ENCODE measurements at places on chromosomes 1 and 21.

GRCh38 chr1:186967656-186968394, 139.1 kb downstream of the PLA2G4A start:
- DNase-seq = no peak

GRCh38 chr1:112320058-112320457, 76.0 kb upstream of the CTTNBP2NL start:
- no peak for DNase-seq

DNA sequence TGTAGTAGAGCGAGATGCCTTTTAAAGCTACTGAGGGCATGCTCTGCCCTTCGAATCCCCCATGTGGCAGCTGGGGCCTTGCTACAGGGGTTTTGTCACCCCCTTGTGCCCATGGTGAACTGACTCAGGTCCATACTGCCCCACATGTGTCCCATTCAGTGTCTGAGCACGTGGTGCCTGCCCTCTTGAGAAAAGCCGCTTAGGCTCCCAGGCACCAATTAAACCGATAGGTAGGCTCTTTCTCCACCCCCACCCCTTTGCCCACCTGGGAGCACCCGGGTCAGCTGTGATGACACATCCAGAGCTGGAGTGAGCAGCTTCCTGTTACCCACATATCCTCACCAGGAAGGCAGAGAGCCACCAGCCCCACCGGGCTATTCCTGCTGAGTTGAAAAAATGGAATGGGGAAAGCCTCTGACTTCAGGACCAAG, 30.5 kb downstream of the TMCC2 start:
- no peak for DNase-seq

DNA sequence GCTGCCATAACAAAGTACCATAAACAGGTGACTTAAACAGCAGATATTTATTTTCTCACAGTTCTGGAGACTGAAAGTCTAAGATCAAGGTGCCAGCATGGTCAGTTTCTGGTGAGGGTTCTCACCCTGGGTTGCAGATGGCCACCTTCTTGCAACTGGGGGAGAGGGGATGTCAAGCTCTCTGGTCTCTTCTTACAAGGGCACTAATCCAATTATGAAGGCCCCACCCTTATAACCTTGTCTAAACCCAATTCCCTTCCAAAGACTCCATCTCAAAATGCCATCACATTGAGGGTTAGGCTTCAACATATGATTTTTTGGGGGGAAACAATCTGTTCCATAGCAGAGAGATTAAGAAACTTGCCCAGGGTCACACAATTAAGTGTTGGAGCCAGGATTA, 24.8 kb upstream of the ANGPTL3 start:
- DNase-seq = no peak

GRCh38 chr1:113681596-113682337, 77.5 kb downstream of the PHTF1 start:
- no peak for DNase-seq

- no peak for DNase-seq
Measured at GRCh38 chr1:233627823-233628222, 13.9 kb downstream of the KCNK1 start.

- DNase-seq = no peak
Measured at GRCh38 chr1:218371927-218372672, 27.0 kb downstream of the TGFB2 start.

DNA sequence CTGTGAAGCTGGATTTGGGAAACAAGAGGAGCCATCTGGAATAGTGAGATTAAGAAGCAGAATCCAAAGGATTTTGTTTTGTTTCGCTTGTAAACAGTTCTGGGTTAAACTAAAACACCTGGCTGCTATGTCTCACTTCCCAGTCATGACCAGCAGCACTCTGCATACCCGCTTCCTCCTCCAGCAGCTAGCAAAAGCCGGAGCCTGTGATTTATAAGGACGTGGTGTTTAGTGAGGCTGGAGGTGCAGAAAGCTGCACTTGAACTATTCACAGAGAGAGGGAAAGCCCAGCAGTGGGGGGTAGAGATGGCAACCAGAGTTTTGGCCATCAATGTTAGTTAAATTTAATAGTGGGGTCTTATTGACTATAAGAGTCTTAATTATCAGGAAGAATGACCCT, 240.2 kb downstream of the AJAP1 start:
- DNase-seq = no peak

- no peak for DNase-seq
Measured at GRCh38 chr1:1005774-1006304, 5.9 kb upstream of the HES4 start.

DNA sequence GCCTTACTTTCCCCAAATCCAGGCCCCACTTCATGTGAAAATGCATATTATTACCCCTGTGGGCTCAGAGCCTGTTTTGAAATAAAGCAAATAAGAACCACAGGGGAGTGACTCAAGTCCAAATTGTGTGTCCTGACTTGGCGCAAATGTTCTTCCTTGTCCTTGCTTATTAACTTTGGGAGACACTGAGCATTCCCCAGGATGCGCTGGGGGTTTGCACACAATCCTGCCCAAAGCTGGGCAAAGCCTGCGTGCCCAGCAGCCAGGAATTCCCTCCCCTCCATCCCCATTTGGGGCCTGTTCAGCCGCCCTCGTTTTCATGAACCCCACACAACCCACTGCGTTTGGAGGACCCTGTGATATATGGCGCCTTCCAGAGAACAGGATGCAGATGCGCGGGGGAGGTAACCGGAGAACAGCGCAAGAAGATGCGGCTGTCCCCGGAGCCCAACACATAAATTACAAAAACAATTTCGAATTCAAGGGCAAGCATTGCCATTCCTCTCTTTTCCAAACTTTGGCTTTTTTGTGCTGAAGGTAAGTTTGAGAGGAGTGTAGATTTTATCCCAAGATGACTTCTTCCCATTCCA, 42.4 kb upstream of the CLDN14 start:
- no peak for DNase-seq

DNA sequence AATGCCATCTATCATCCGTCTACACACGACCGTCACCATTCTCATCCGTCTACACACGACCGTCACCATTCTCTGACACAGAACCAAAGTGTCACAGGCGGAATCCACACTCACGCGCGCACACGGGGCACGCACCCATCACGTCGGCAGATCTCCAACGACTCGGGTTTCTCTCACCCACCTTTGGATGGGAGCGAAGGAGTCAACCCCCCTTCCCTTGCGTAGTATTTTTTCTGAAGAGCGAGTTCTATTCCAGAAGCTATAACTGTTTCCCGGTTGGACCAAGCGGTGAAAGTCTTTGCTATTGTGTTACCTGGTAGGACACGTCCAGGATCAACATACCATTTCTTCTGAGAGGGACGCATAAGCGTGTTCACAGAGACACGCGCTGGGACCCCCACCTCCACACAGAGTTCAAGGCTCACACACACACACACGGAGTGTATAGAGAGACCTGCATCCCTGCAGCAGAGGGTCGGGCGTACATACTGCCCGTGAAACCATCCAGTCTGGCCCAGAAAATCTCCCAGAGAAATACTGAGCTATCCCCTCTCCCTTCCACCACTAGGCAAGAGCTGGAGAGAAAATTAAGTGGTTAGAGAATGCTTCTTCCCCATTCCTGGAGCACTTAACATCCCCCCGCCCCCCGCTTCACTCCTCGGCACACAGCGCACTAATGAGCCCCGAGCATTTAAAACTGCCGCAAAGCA, 741 bp downstream of the DUSP10 start:
- DNase-seq = peak; percentile 59

GRCh38 chr1:41837691-41838090, 81.0 kb downstream of the HIVEP3 start:
- DNase-seq = no peak

GRCh38 chr1:162264108-162264507, 112.5 kb downstream of the SPATA46 start:
- DNase-seq = no peak

GRCh38 chr1:198575798-198576641, 35.5 kb upstream of the ATP6V1G3 start:
- peak; percentile 77 for DNase-seq

GRCh38 chr1:34621916-34622315, 132.9 kb upstream of the GJB5 start:
- no peak for DNase-seq

- no peak for DNase-seq
Measured at GRCh38 chr1:164780863-164781262, 221.9 kb downstream of the PBX1 start.

DNA sequence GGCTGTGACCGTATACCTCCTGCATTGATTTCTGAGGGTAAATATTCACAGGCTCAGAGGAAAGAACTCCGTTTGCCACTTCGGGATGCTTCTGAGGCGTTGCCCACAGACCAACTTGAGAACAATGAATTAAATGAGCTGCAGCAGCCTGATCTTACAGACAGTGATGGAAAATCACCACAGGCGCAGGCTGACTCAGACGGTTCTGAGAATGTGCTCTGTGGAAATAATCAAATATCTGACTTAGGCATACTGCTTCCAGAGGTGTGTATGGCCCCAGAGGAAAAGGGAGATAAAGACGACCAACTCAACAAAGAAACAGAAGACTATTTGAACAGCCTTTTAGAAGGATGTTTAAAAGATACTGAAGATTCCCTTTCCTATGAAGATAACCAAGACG, 76.7 kb upstream of the SCCPDH start:
- no peak for DNase-seq

GRCh38 chr1:43305461-43305860, 4.7 kb downstream of the TIE1 start:
- no peak for DNase-seq

GRCh38 chr1:10910681-10911489, 101.6 kb upstream of the TARDBP start:
- DNase-seq = no peak

DNA sequence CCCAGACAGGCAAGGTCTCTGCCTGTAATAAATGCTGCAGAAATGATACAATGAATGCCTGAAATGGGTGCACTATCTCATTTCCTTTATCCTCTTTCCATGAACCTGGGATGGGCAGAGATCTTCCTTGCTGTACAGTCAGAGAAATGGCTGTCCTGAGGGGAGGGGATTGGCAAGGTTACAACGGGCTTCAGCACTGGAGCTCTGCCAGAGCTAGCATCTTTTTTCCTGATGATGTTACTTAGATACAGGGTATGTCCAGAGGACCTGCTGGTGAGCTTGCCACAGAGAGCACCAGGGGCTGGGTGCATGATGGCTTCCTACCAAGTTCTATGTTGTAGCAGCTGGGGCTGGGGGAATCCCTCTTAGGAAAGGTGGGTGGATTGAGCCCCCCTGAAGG, 115.1 kb downstream of the PLXNA2 start:
- no peak for DNase-seq

- DNase-seq = no peak
Measured at GRCh38 chr1:165898837-165899236, 71.4 kb downstream of the UCK2 start.

DNA sequence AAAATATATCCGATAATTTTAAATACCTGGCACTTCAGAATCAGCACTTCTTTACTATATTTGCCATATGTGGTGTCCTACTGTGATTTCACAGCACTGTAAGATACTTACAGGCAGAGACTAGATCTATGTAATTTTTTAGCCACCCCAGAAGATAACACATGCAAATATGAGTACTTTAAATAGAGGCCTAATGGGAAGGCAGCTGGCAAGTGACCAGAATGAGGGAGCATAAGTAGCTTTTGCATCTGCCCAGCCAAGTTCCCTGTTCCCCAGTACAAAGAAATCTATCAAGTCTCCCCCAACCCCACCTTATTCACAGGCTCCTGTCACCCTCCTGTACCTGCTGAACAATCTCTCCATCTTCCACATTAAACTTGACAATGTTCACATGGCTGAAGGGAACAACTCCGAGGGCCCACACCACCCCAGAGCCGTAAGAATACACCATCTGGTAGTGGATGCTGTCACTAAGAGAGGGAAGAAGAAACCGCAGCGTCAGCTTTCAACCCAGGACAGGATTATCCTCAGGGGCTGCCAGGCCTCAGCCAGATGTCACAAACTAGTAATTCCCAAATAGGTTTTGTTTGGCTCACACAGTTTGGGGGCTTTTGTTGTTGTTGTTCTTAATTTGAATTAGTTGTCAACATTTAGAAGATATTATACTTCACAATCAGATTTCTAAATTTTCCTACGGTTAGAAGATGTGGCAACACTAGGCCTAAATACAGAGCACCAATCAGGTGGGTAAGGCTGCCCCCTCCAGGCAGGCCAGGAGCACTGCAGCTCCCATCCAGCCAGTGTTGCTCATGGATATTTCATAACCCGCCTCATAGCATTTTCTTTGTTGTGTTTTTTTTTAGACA, 10.4 kb downstream of the EMC1 start:
- peak; percentile 74 for DNase-seq

DNA sequence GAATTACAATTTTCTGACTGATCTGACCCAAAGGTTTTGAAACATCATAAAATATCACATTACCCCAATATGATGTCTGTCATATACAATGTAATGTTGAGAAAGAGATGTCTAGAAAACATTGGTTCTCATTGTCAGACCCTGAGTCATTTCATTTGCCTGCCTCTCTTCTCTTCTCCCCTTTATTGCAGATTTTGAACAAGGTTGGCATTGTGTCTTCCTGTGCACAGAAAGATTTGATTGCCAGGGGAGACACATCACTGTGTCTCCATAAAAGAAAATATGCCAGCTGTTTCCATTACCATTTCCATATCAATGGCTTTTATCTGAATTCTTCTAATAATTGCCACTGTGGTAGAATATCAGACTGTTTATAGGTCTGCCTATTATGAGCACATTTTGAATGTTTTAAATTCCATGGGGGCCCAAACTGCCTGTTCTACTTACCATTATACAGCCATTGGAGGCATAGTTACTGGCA, 65.6 kb downstream of the IFI44 start:
- no peak for DNase-seq

- no peak for DNase-seq
Measured at GRCh38 chr1:16986962-16987361, 6.5 kb upstream of the MFAP2 start.

DNA sequence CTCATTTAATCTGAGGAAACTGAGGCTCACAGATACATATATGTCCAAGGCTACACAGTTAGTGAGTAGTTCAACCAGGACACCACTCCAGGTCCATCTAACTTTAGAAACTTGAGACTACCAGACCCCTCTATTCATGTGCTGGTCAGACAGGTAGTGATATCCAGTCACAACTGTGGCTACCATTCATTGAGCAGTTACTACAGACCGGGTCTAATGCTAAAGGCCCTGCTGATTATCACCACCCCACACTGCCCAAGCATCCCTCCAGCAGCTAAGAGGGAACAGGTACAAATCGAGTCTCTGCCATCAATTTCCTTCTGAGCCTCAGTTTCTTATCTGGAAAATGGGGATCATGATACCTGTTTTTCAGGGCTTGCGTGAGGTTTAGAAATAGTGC, 5.3 kb downstream of the HPCA start:
- no peak for DNase-seq

GRCh38 chr1:72937905-72938304, 655.6 kb upstream of the NEGR1 start:
- DNase-seq = no peak

GRCh38 chr1:236281198-236281653, 532 bp downstream of the ERO1B start:
- peak; percentile 46 for DNase-seq

Data from inflammatory macrophage treated with lipopolysaccharide for 4 hours (primary cell).